NCI-H1930 (cell line): ENCODE measurements at places on chromosomes 2 and 18.

GRCh38 chr2:50958504-50958903 lies 73.4 kb downstream of the NRXN1 start:
- no peak for DNase-seq

DNA sequence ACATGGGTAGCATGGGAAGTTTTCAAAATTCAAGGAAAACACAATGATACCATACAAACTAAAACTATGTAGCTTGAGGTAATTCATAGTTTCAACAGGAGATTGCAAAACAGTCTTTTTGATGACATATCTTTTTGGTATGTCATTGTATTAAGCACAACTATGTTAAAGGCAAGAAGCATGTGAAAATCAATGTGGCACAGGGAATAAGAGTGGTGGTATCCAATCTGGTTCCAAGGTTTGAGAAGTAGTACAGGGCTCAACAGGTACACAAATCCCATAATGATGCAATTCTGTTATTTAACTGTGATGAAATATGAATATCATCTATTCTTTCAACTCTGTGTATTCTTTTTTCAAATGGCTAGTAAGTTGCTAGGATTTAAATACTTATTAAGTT lies 16.4 kb upstream of the DLX2 start:
- DNase-seq = no peak

GRCh38 chr2:63287956-63288355 lies 237.3 kb downstream of the OTX1 start:
- no peak for DNase-seq

GRCh38 chr2:42010743-42011298 lies 37.0 kb upstream of the PKDCC start:
- DNase-seq = no peak

- no peak for DNase-seq
Observed at GRCh38 chr2:178066890-178067669, 5.5 kb downstream of the PDE11A start.

DNA sequence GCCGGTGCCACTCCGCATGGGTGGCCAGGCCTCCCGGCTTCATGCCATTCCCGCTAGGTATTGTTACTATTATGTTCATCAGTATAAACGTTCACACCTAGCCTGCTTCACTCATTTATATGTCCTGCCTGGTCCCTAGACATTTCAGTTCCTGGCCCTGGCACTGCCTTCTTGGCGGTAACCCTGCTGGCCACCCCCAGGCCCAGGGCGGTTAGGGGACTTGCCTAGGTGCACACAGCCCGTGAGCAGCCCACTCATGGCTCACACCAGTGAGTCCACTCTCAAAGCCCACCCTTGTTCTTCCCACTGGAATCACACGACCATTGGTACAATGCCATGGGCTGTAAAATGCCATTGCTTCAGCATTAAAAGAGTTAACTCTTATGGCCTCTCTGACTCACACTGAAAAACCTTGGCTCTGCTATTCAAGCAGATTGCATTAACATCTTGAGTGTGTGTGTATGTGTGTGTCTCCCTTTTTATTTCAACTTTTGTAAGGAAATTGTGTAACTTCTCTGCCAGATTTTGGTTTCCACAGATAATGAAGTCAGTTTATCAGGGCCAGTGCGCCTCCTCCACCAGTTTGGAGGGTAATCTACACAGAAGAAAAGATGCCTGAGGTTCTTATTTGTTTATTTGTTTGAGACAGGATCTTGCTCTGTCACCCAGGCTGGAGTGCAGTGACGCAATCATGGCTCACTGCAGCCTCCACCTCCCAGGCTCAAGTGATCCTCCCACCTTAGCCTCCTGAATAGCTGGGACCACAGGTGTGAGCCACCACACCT lies 74.2 kb downstream of the RAB31 start:
- DNase-seq = no peak

- DNase-seq = peak; percentile 84
Observed at GRCh38 chr18:62784966-62785413, 69.6 kb downstream of the PHLPP1 start.

- DNase-seq = no peak
Observed at GRCh38 chr2:207427986-207428385, 101.8 kb upstream of the CREB1 start.

GRCh38 chr18:75172299-75173124 lies 36.4 kb downstream of the PTGR3 start:
- no peak for DNase-seq

GRCh38 chr2:68302281-68302875 lies 17.4 kb downstream of the CNRIP1 start:
- no peak for DNase-seq

- DNase-seq = no peak
Observed at GRCh38 chr18:68666381-68666780, 48.5 kb downstream of the TMX3 start.

GRCh38 chr2:239381709-239382134 lies 19.1 kb downstream of the HDAC4 start:
- DNase-seq = no peak

DNA sequence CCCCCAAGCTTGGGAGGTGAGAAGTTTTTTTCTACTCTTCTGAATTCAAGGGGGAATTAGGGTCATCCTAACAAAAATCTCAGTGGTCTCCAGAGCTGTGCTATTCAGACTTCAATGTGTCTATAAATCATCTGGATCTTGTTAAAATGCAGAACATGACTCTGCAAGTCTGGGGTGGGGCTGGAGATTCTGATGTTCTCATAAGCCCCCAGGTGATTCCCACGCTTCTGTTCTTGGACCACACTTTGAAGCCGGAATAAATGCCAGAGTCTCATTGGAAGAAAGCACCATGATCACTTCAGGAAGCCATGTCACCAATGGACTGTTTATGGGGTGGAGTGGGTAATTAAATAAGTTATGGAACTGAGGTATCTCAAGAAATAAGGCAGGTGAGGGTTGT lies 22.2 kb upstream of the SLC16A14 start:
- no peak for DNase-seq

DNA sequence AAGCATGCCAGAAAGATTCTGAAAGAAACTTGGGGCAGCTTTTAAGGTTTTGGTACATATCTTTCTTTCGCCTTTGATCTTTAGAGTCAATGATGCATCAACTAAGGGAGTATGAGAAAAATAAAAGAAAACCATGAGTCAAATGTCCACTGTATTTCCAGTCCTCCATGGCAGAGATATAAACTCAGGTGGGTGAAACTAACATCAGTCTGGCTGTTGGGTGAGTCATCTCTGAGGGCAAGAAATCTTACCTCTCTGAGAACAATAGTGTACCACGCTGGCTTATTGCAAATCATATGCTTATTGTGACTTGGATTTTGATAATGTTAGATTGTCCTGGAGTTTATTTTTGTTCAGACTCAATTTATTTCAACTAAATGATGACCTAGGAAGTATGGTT lies 521.0 kb downstream of the PLCL1 start:
- DNase-seq = no peak

DNA sequence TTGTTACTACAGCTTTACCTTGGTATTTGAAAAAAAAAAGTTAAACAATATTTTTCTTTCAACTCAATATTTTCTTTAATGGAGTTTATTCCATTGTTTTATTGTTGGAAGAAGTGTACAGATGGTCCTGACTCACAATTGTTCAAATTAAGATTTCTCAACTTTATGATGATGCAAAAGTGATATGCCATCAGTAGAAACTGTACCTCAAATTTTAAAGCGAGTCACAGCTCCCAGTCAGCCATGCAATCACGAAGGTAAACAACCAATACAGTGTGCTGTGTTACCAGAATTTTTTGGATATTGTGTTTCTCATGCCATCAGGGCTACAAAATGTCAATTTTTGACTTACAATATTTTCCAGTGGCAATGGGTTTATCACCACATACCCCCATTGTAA lies 54.0 kb upstream of the COL5A2 start:
- no peak for DNase-seq

- no peak for DNase-seq
Observed at GRCh38 chr18:74525741-74526140, 8.6 kb upstream of the CNDP1 start.

- no peak for DNase-seq
Observed at GRCh38 chr2:164771897-164772296, 69.7 kb downstream of the COBLL1 start.

DNA sequence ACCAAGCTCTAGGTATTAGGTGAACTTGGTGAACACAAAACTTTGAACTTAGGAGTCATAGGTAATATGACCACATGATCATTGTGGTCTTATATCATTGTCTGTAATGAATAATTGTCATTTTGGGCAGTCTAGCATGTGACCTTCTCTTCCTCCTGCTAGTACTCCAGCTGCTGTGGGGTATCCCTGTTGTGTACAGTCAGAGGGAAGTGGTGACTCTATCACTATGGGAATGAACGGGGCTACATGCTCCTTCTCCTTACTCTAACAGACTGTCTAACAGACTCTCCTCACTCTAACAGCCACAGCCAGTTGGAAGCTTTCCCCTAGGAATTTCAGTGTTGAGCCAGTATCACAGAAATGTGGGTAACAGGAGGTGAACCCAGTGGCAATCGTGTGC lies 68.2 kb upstream of the NEDD4L start:
- DNase-seq = no peak

- no peak for DNase-seq
Observed at GRCh38 chr2:237638176-237638575, 10.8 kb downstream of the LRRFIP1 start.

DNA sequence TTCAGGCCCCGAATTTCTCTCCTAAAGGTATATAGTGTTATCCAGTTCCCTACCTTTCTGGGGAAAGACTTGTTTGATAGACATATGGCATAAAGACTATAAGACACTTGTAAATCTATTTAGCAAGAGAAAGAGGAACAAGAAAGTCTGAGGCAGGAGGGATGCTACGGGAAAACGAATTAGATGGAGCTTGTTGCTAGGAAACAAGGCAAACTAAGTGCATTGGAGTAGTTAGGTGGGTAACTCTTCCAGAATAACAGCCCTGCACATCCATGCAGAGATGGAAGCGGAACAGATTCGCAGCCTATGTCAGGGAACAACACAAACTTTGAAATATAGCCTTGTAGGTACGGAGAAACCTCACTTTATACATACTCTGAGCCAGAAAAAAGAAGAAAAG lies 810.3 kb upstream of the CRIM1 start:
- DNase-seq = no peak

- DNase-seq = peak; percentile 42
Observed at GRCh38 chr2:84495539-84496146, 20.7 kb upstream of the DNAH6 start.

- no peak for DNase-seq
Observed at GRCh38 chr2:95359501-95359930, 43.0 kb upstream of the FAHD2A start.

- peak; percentile 69 for DNase-seq
Observed at GRCh38 chr2:183244300-183244844, 120.1 kb downstream of the NUP35 start.

DNA sequence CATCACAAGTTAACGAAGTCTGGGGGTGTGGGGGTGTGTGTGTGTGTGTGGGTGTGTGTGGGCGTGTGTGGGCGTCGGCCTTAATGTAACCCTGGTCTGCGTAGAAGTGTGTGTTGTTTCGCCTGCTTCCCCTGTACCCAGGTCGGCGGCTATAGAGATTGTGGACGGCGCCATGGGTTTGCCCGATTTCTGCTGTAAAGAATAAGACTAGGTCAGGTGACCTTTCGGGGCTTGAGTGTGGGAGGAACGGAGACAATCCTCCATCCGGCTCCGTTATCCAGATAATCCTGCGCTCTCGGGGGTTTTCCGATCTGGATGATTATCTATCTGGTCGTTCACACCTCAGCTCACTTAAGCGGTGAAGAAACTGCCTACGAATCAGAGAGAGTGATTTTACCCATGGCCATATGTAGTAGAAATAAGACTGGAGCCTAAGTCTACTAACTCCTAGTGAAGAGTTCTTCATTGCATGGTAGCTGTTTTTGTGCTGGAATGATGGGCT lies 543 bp downstream of the HADHB start:
- DNase-seq = no peak

DNA sequence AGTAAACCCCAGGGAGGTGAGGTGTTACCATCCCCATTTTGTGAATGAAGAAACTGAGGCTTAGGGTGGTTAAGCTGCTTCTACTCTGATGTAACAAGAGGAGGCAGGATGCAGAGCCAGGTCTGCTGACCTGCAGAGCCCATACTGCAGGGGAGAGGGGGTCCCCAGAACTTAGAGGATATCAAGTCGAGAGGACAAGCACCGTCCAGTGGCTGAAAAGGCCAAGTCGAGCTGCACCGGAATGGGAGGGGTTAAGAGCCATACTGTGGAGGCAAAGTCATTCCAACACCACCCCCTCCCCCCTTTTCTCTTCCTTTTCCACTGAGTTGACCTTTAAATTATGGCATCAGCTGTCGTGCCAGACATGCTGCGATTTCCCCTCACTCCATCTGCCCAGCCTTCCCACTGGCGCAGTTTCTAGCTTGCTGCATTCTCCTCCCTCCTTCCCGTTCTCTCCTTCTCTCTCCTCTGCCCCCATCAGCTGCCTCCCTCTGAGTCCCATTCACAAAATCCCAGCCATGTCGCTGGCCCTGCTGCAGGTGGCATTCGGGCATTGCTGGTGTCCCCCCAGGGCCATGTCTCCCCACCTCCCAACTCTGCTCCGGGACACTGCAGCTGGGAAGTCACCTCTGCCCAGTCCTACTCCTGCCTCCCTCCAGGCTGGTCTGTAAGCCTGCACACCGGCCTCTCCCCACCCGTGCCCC lies 346.9 kb downstream of the DYSF start:
- no peak for DNase-seq

GRCh38 chr2:25473131-25473530 lies 131.4 kb upstream of the DNMT3A start:
- DNase-seq = no peak

- no peak for DNase-seq
Observed at GRCh38 chr2:77520641-77521547, 1.3 kb downstream of the LRRTM4 start.

- DNase-seq = no peak
Observed at GRCh38 chr2:181675254-181675653, 5.1 kb downstream of the NEUROD1 start.

- no peak for DNase-seq
Observed at GRCh38 chr2:28000287-28000686, 109.8 kb downstream of the BABAM2 start.

GRCh38 chr2:147463881-147464520 lies 380.8 kb upstream of the ACVR2A start:
- no peak for DNase-seq

GRCh38 chr2:100756704-100757103 lies 63.2 kb upstream of the NPAS2 start:
- DNase-seq = no peak

GRCh38 chr2:206520450-206520849 lies 77.1 kb downstream of the ADAM23 start:
- no peak for DNase-seq

GRCh38 chr18:26524504-26525351 lies 23.6 kb downstream of the KCTD1 start:
- DNase-seq = no peak

- DNase-seq = no peak
Observed at GRCh38 chr2:133952896-133953295, 301.0 kb upstream of the MGAT5 start.

- DNase-seq = no peak
Observed at GRCh38 chr2:71710367-71711132, 257.2 kb downstream of the DYSF start.

GRCh38 chr18:24055878-24056277 lies 41.3 kb downstream of the TTC39C start:
- DNase-seq = peak; percentile 24

- no peak for DNase-seq
Observed at GRCh38 chr2:80361904-80362303, 57.4 kb upstream of the LRRTM1 start.
